Activated T-helper 1 cell treated with Interleukin-2 at 50 U/mL for 16 hours (primary cell): ENCODE measurements at places on chromosomes 2 and 18.

GRCh38 chr2:70009762-70010575 is 48.5 kb upstream of the ASPRV1 start:
- DNase-seq: no peak

DNA sequence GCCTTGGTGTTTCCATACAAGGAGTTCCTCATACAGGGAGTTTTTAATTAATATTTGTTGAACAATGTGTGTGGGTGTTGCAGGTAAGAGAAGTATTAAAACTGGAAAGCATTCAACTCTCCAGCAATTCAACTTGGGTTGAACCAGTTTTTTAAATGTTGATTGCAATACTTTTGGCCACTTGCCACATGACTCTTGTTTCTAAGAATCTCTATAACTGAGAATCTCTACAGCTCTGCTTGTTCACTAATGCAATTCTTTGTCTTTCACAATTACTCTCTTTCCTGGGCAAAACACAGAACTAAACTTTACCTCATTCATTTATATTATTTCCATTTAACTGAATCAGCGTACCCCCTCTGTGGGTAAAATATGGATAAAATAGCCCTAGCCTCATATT is 429.4 kb downstream of the ARHGAP15 start:
- DNase-seq: no peak

- DNase-seq: no peak
Measured at GRCh38 chr2:224309176-224309575, 92.7 kb downstream of the FAM124B start.

DNA sequence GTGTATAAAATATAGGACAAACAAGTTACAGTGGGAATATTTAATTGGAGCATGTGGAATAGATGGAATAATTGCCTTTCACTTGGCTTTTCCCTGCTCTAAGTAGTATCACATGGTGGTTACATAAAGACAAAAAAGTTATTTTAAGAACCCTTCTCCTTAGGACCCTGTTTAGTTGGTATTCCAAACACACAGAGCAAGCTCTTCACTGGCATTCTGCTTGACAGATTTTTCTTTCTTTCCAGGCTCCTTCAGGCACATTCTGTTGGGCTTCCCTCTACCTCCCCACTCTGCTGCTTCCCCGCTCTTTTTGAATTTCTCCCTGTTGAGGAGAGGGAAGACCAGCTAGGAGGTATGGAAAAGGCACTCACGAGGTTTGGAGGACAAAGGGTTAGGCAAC is 29.0 kb upstream of the DARS1 start:
- no peak for DNase-seq

- DNase-seq: no peak
Measured at GRCh38 chr2:128879161-128879560, 560.5 kb upstream of the HS6ST1 start.

DNA sequence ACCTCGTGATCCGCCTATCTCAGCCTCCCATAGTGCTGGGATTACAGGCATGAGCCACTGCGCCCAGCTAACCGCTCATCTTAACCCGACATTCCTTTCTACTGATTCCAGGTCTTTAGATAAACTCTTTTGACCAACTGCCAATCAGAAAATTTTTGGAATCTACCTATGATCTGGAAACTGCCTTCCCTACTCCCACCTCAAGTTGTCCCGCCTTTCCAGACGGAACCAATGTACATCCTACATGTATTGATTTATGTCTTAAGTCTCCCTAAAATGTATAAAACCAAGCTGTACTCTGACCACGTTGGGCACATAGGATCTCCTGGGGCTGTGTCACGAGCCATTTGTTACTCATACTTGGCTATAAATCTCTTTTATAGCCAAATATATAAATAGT is 3.2 kb upstream of the NEU2 start:
- no peak for DNase-seq

DNA sequence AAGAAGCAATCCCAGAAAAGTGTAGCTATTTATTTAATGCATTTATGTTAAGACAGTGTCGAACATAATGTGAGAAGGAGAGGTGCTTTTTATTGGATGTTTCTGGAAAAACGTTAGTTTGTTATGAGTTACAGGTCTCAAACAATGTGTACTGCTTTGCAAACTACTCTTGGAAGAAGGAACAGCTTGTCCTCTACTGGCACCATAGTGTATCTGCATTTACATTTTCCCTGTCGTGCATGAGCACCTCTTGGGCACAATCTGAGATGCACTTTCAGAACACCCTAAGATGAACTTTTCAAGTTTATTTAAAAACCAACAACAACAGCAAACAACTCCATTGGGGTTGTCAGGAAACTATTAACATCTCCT is 22.8 kb downstream of the CCNYL1 start:
- no peak for DNase-seq

- no peak for DNase-seq
Measured at GRCh38 chr2:229445501-229446211, 174.6 kb upstream of the PID1 start.

DNA sequence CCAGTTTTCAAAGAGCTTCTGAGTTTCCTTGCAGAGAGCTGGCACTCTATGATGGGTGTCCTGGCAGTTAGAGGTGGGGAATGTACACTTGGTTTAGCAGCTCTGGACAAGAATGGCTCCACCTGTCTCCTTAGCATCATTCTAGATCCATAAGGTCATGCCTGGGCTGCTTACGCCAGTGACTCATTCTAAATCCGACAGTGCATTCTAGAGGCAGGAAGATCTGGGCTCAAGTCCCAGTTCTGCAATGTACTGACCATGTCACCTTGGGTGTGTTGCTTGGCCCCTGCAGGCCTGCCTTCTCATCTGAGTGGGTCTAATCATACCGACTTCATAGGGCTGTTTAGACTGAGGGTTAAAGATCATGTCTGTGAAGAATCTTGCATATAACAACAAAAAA is 46.5 kb downstream of the PTGR3 start:
- DNase-seq: no peak
